Activated T-cell treated with anti-CD3 and anti-CD28 coated beads, Interleukin-2, amount 50 U/mL, for 72 hours (primary cell): ENCODE measurements at places on chromosomes 16 and 17. TPM values are rescaled to one million over a fixed set of nuclear protein-coding genes. Genes with fewer than 3 reads are reported as not detected.

DNA sequence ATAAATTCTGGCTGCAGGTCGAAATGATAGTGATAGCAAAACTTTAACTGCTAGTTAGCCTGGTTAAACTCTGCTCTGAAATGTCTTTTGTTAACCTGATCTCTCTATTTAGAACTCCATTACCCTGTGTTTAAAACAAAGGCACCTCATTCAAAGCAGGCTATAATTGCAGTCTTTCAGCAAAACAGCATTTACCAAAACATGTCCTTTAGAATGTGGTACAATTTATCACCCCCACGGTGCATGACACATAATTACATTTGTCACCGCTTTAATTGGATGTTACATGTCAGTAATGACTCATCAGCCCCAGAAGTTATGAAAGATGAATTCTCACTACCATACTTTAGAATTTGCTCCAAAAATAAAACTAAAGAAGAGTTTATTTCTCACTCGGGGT is 295.4 kb downstream of the TOX3 start:
- no peak for DNase-seq

NT5M gene
- total RNA-seq, result 11.0 TPM

- DNase-seq, result no peak
Measured at GRCh38 chr16:1791256-1791942, 2.1 kb downstream of the IGFALS start.

- DNase-seq, result no peak
Measured at GRCh38 chr16:4904108-4904941, 32.6 kb downstream of the PPL start.

GRCh38 chr16:22198547-22199293 is 7.4 kb upstream of the EEF2K start:
- DNase-seq, result no peak

DNA sequence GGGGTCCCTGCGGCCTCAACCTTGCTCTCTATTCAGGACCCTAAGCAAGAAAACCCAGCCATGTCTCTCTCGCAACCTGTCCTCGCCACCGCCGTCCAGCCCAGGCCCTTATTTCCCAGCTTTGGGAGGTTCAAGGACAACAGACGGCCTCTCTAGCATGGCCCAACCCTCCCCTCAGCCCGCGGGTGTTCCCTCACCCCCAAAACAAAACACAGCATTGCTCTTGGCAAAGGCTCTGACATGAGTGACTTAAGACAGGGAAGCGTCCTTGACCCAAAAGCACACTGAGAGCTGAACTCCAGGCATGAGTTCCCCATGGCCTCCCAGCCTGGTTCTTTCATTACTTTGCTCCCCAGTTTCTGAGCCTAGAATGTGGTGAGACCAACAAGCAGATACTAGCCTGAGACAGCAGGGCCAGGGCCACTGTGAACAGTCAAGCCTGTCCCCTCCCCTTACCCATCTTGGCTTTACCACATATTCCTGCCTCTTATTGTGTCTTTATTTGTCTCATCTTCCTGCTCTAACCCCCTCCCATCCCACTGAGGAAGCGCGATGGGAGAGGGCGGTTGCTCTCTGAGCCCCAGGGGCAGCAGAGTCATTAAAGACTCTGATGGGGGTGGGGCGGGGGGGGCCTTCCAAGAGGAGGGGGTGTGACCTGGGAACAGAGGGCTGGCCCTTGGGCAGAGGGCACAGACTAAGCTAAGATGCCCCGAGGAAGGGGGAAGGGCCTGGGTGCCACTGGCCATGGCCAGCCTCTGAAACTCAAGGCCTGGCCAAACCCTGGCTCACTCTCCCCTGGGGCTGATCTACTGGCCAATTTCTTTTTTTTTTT is 11.8 kb downstream of the SREBF1 start:
- no peak for DNase-seq

GRCh38 chr16:79261481-79261940 is 339.0 kb downstream of the MAF start:
- peak; percentile 66 for DNase-seq

GRCh38 chr17:14318918-14319205 is 18.0 kb downstream of the HS3ST3B1 start:
- DNase-seq, result no peak

ASIC2 gene
- total RNA-seq, result not detected

KRTAP4-3 gene
- total RNA-seq, result not detected

DNA sequence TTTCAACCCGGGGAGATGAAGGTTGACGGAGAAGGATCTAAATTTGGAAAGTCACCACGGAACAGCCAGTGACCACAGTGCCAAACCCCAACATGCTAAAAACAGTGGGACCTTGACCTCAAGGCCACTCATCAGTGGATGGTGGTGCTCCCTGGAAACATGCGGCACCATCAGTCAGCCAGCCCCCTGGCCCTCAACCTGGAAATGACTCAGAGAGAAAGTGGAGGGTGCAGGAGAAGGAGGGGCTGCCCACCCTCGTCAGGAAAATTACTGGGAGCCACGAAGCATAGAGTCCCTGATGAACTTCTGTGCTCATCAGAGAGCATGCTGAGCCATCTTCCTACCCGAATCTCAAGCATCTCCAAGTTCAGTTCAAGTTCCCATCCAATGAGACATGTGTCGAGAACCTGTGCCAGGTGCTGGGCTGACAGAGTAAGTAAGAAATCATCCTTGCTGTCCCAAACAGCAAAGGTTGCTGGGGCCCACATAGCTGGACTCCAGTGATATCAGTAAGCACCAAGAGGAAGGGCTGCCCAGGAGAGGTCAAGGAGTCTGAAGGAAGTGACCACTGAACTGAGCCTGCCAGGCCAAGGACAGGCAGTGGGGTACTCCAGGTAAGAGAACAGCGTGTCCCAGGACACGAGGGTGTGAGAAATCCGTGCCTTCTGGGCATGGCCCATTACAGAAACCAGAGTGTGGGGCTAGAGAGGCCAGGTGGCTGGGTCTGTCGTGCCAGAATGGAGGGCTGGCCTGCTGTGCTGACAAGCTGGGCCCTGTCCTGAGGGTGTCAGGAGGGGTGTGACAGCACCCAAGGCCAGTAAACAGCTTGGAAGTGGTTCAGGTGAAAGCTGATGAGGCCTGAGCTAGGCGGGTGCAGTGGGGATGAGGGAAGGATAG is 5.2 kb downstream of the PECAM1 start:
- peak; percentile 81 for DNase-seq

GRCh38 chr17:2262135-2262587 is 41.4 kb downstream of the SMG6 start:
- DNase-seq, result no peak

CD300E gene
- total RNA-seq, result not detected

- DNase-seq, result no peak
Measured at GRCh38 chr16:84528322-84528721, 23.9 kb upstream of the MEAK7 start.

DNA sequence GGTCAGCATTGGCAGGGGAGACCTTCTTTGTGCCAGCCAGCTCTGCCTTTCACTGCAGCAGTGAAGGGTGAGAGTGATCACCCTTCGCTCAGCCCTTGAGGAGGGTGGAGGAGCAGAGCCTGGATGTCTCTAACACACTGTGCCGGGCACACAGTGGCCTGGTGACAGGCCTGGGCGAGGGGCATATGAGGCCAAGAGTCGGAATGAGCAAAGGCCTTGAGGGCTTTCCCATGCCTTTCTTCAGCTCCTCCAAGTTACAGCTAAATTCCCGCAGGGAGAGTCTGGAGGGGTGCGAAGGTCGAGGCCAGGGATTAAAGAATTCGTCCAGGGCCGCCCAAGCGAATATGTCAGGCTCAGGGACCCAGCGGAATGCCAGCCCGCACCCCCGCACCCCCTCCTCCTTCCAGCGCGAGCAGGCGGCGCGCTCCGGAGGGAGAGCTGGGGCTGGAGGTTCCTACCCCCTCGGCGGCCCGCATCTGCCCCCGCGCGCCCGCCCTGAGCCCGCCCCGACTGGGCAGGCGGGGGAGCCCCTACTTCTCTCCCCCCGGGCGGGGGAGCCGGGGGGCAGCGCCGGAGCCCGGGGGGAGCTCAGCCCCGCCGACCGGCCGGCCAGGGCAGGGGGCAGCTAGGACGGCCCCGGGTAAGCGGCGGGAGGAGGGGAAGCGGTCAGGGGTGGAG is at the start of gene RASL10B:
RASL10B (plus strand) TSS at position 401 of the 678 bp plus-strand sequence. CDS start 3,546 bp downstream, outside the sequence.
- DNase-seq, result peak; percentile 61

GRCh38 chr17:80804466-80804865 is 187.2 kb upstream of the CHMP6 start:
- DNase-seq, result no peak

CSH1 gene
- total RNA-seq, result not detected

GRCh38 chr17:14307560-14308024 is 6.7 kb downstream of the HS3ST3B1 start:
- no peak for DNase-seq

DNA sequence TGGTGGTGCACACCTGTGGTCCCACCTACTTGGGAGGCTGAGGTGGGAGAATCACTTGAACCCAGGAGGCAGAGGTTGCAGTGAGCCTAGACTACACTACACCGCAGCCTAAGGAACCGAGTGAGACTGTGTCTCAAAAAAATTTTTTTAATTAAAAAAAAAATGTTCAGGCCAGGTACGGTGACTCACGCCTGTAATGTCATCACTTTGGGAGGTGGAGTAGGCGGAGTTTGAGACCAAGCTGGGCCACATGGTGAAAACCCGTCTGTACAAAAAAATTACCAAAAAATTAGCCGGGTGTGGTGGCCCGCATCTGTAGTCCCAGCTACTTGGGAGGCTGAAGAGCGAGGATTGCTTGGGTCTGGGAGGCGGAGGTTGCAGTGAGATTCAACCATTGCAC is 3.6 kb upstream of the FAM222B start:
- DNase-seq, result no peak

TOX3 gene
- total RNA-seq, result not detected

DNA sequence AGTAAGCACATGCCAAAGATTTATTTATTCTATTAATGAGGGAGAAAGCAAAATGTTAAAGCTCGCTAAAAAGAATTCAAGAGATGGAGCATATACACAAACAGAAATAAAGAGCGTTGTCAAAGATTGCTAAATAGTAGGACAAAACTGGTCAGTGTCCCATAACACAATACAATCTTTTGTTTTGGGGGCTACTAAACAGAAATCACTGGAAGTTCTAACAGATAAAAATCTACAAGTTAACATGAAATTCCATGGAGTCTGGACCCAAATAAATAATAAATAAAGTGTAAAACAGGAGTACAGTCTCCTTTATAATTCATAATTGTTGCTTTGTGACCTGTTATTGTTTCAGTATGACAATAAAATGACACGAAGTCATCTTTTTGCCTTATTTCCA is 115.2 kb upstream of the CNTNAP4 start:
- no peak for DNase-seq

GRCh38 chr17:14389681-14390080 is 88.8 kb downstream of the HS3ST3B1 start:
- DNase-seq, result no peak

GRCh38 chr17:33940769-33941370 is 314.2 kb upstream of the CCL2 start:
- DNase-seq, result no peak

DNA sequence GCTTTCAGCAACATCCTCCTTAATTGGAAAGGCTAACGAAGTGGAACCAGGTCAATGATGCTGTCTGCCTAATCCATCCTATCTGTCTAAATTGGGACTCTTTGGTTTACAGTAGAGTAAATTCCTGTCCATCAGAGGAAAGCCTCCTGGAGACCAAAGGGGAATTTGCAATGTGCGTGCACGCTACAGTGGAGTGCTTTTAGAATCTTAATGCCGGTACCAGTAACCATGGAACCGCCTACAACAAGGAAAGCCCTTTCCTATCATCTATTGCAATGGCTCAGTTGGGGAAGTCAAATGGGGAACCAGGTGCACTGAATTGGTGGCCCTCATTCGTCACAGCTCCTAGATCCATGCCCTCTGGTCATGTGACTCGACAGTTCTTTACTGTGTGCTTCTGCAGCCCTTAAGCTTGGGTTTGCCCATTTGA is 110.1 kb downstream of the XYLT1 start:
- no peak for DNase-seq
